Stimulated activated CD8-positive, alpha-beta memory T cell treated with anti-CD3 and anti-CD28 coated beads, Interleukin-12 subunit alpha, Interleukin-12 subunit beta, amount 100 ng/mL, for 1 hour (primary cell): ENCODE measurements at places on chromosomes 2 and 18.
A peak's percentile ranks its signal among the peaks of the same experiment; 100 is the strongest.

DNA sequence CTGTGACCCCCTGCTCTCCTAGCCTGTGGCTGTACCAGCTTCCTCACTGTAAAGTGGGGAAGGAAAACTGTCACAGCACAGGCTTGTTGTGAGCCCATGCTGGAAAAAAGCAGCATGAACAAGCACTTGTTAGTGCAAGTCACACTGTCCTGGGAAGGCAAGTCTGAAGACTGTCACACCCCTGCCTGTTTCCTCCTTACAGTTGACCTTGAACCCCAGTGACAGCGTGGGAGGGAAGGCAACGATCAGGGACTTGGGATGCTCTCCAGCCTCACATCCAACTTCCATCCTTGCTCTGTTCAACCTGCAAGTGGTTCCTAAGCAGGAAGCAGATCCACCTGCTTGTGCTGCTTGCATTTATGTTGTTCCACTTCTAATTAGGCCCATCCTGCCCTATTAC lies 311.3 kb upstream of the KLHL29 start:
- no peak for DNase-seq

- DNase-seq, result no peak
Observed at GRCh38 chr2:69931832-69932595, 17.1 kb downstream of the MXD1 start.

DNA sequence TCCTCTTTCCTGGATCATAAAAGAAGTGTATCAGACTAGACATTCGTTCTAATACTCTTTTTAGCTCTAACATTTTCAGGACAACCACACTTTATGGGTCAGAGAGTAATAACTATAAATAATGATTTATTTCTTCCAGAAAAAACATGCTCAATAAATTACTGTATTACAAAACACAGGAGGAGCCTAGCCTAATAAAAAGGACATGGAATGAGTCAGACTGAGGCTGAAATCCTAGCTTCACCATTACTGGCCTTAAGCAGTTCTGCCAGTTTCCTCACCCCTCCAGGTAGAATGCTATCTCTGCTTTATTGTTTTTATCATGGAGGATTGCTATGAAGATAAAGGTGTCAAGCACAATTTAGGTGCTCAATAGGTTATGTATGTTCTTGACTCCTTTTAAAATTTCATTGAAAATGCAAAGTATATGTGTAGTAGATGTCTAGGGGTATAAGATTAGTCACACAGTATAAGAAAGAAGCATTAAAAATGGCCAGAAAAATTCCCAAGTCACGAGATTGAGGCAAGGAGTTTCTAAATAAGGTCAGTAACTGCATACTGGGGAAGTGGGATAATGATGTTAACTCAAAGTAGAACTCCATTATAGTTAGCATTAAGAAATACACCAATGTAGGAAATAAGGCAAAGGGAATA lies 105.5 kb upstream of the NEUROD1 start:
- no peak for DNase-seq

DNA sequence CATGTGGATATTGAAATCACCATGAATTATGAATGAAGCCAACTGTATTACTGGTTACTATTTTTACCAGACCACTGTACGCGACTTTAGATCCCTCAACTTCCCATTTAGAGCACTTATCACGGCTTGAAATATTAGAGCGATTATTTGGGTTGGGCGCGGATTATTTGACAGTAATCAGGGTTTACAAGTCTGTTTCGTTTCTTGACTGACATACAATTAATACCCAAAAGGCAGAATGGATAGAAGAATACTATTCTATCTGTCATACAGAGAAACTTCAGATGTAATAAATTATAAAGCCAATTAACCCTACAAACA lies 496 bp upstream of the NAPG start:
- DNase-seq, result no peak

DNA sequence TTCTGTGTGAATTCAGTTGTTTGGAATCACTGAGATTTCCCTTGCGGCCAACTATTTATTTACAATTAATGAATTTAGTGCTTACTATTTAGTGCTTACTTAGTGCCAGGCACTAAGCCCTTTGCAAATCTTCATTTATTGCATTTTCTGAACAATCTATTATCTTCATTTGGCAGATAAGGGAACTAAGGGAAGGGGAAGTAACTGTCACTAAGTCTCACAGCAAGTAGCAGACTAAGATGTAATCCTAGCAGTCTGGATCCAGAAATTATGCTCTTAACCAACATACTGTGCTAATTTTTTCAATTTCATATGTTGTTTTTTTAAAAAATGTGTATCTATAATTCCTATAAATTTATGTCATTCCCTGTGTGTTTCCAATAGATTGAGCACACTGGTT lies 214.4 kb upstream of the EPC2 start:
- DNase-seq, result no peak

- no peak for DNase-seq
Observed at GRCh38 chr2:102048465-102048864, 56.7 kb downstream of the IL1R2 start.

- DNase-seq, result no peak
Observed at GRCh38 chr2:164842624-164842966, 972 bp upstream of the COBLL1 start.

DNA sequence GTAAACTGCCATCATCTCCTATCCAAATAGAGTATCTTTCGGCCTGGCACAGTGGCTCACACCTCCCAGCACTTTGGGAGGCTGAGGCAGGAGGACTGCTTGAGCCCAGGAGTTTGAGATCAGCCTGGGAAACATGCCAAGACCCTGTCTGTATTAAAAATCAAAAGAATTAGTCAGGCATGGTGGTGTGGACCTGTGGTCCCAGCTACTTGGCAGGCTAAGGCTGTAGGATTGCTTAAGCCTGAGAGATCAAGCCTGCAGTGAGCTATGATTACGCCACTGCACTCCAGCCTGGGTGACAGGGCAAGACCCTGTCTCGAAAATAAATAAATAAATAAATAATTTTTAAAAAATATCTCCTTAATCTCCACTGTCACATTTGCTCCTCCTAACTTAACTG lies 14.7 kb upstream of the ARPC2 start:
- no peak for DNase-seq

GRCh38 chr2:23028106-23028505 lies 356.9 kb upstream of the KLHL29 start:
- DNase-seq, result no peak

DNA sequence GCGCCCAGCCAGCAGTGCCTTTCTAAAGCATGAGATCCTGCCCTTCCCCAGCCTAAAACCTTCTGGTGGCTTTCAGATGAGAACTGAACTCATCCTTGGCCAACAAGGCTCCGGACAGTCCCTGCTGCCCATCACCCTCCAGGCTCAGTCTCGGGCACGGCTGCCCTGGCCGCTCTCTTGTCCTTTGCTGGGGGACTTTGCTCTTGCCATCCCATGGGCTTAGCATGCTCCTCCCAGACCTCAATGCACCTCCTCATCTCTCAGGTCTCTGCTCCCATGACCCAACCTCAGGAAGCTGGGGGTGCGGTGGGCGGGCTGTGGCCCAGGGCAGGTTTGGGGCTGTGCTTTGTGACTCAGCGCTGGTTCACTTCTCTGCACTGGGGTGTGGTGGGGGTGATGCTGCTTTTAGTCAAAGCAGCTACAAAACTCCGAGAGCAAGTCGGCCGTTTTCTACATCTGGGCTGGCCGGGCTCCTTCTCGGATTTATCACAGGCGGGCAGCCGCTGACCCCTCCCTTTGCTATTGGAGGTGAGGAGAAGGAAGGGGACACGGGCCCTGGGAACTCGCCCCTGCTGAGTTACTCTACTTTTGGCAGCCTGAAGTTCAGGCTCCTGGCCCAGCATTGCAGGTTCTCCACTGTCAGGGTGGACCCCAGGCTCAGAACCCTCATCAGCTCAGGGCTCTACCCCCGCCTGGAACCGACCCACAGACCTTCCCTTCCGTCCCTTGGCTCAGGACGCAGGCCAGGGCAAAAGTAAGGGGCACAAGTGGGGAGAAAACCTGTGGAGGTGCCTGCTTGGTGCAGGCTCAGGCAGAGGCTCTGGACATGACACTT lies 90.6 kb upstream of the TAF1B start:
- DNase-seq, result peak; percentile 68

GRCh38 chr2:233385489-233386044 lies 31.3 kb downstream of the DGKD start:
- peak; percentile 25 for DNase-seq

- no peak for DNase-seq
Observed at GRCh38 chr2:119790466-119790865, 30.7 kb downstream of the PTPN4 start.

GRCh38 chr2:217801115-217801531 lies 201.7 kb downstream of the TNS1 start:
- DNase-seq, result no peak

DNA sequence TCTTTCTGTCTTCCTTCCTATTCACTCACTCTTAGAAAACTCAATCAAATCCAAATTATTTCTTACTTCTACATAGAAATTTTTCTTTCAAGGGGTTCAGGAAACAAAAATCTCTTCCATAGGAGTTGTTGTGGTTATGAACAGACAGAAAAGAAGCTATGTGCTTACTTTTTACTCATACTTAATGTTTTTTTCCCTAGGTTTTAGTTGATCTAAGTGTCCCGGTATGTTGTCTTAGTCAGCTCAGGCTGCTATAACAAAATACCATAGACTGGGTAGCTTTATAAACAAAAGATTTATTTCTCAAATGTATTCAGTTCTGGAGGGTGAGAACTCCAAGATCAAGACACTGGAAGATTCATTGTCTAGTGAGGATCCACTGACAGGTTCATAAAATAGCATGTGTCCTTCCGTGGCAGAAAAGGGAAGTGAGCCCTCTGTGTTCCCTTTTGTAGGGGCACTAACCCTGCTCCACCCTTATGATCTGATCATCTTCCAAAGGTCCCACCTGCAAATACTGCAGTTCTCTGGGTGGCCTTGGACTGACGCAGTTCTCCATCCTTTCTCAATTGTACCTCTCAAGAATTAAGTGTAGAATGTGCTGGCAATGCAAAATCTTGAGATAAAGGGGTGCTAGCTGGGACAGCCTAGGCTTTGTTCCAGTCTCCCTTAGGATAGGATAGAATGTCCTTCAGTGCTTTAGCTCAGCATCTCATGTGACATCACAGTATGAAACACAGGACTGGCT lies 14.4 kb upstream of the VRK2 start:
- no peak for DNase-seq

GRCh38 chr2:67650291-67651133 lies 253.4 kb downstream of the ETAA1 start:
- DNase-seq, result peak; percentile 1

- DNase-seq, result peak; percentile 67
Observed at GRCh38 chr2:168246483-168247340, 683 bp downstream of the STK39 start.

- no peak for DNase-seq
Observed at GRCh38 chr18:32271672-32272208, 81.9 kb downstream of the MEP1B start.

GRCh38 chr18:68484241-68484640 lies 230.7 kb downstream of the TMX3 start:
- DNase-seq, result no peak

DNA sequence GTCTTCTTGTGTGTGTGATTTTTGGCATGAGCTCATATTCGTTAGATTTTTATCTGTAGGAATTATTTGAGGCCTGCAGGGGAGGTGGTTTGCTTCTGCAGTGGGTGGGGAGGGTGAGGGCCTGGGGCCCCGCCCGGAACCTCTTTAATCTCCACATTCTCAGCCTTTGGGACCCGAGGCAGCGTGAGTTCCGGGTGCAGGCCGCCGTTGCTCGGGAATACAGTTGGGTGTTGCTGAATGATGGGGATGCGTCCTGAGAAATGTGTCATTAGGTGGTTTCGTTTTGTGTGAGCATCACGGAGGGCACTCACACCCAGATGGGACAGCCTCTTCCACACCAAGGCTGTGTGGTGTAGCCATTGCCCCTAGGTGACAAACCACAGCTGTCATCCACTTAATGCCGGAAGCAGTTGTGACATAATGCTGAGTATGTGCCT lies 13.7 kb upstream of the GAL3ST2 start:
- peak; percentile 56 for DNase-seq

GRCh38 chr2:100667801-100668200 lies 105.0 kb downstream of the PDCL3 start:
- no peak for DNase-seq

GRCh38 chr2:115165529-115166109 lies 723.2 kb downstream of the DPP10 start:
- DNase-seq, result no peak

- no peak for DNase-seq
Observed at GRCh38 chr18:48228301-48228715, 180.9 kb downstream of the ZBTB7C start.

DNA sequence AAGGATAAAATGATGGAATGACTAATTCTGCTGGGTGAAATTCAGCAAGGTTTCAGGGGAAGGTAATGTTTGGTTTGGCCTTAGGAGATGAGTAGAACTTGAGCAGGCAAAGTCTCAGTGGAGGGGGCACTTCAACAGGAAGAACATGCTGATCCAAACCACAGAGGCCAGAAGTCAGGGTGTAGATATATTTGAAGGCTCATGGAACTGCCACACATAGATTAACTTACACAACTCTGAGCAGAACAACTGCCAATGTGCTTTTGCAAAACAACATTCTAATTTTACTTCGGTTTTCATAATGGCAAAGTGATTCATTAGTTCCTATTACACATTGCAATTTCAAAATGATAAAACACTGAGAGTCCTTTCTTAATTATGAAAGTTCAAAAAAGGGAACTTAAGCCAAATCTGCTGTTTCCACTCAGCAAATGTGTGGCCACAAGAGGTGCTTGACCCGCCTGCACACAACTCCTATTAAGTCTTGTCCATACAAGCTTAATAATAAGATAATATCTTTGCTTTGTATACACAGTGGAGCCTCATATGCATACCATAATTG lies 284.8 kb downstream of the MREG start:
- DNase-seq, result no peak

DNA sequence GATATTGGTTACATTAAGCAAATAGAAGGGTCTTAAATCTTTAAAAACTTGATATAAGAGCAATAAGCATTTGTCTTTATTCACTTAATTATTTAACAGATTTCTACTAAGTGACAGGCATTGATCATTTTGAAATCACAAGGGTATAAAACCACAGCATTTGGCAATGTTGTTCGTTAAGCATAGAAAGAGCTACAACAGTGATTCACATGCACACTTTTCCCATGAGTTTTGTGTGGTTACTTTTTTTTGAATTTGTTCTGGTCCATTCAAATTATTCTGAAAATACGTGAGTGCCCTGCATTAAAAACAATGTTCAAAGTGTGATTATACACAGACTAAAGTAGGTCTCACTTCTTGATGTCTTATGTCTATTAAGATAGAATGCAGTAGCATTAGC lies 52.2 kb downstream of the LYPD6B start:
- DNase-seq, result no peak

DNA sequence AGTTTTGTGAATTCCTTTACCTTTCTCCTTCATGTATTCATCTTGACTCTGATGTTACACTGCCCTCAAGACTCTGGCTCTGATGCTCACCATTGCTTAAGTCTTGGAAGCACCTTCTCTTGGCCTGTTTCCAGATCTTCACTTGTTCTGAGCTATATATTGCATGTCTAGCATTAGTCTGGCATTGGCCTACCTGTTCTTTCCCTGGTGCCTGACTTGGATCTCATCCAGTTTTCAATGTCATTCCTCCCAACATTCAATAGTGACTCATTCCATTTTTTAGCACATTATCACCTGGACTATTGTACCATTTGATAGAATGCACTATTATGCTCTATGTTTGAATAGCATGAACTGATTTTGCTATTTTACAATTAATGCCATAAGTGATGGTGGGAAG lies 127.3 kb upstream of the NYAP2 start:
- no peak for DNase-seq

- no peak for DNase-seq
Observed at GRCh38 chr18:72543357-72544055, 636 bp downstream of the CBLN2 start.
